GM12864 (cell line): ENCODE measurements at places on chromosomes 4 and X.

DNA sequence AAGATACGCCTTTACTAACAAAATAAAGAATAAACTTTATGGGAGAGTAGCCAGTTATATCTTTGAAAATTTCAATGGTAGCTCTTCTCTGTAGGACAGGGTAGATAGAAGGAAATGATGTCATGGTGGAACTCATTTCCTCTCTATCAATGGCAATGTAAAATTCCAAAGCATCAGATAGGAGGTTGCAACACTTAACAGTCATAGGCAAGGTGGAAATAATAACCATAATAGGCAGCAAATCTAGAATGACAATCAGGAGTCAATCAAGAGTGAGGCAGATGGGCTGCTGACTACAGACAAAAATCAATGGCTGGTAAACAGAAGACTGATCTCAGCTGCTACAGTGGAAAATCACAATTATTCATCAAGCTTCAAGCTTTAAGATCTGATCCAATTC lies 53.9 kb upstream of the TET2 start:
- no peak for DNase-seq

DNA sequence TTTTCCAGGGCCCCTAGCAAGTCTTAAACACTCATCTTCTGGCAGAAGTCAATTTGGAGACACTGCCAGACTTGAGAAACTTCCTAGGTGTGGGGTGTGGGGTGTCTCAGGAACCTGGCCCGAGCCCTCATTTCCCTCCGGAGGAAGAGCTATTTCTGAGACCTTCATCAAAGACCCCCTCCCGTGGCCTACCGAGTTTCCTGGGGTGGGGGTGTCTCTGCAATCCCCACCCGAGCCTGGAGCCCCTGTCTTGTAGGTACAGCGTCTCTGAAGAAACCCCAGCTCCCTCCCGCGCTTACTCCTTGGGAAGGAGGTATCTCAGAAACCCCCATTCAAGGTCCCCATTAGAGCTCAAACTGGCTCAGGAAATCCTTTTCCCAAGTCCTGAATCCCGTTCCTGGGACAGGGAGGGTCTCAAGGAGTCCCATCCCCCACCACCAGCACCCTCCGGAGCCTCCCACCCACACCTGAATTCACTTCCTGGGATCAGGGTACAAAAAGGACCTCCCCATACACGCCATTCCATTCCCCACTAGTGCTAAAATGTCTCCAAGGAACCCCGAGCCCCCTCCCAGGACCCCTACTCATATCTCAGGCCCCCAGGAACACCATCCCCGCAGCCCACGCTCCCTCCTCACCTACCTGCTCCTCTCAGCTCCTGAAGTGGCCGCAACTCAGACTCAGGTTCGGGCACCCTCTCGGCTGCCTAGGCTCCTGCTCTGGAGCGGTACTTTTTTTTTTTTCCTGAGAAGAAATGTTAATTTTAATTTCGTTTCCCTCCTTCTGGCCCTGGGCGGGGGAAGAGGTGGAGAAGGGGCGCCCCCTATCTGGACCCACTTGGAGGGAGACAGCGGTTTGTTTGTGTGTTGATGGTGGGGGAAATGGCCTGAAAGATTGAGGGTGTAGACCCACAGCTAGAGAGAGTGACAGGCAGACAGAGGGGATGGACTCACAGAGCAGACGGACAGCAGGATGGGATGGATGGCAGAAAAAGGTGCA lies 1.1 kb downstream of the SLC38A5 start:
- no peak for DNase-seq

DNA sequence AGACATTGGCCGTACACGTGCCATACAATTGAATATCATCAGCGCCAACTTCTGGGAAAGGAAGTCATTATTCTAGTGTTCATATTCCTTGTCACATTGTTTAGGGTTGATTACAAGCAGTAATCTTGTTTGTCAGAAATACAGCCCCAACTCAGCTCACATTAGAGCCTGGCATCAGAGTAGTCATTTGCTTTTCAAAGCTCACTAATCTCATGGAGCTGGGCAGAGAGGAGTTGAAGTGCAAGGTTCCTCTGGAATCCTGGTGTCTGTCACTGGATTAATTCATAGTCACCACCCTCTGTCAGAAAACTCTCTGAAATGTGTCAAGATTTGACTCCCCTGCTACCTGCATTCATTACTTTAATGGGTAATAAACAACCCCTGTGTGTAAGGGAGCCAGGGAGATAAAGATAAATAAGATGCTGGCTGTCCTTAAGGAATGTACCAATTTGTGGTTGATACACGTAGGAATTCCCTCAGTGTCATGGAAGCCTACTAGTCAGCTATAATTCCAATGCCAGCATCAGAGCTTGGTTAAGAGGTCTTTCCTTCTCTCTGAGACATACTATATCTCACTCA lies 43.7 kb upstream of the S100G start:
- no peak for DNase-seq

GRCh38 chrX:133981924-133982323 lies 3.5 kb downstream of the GPC3 start:
- no peak for DNase-seq

DNA sequence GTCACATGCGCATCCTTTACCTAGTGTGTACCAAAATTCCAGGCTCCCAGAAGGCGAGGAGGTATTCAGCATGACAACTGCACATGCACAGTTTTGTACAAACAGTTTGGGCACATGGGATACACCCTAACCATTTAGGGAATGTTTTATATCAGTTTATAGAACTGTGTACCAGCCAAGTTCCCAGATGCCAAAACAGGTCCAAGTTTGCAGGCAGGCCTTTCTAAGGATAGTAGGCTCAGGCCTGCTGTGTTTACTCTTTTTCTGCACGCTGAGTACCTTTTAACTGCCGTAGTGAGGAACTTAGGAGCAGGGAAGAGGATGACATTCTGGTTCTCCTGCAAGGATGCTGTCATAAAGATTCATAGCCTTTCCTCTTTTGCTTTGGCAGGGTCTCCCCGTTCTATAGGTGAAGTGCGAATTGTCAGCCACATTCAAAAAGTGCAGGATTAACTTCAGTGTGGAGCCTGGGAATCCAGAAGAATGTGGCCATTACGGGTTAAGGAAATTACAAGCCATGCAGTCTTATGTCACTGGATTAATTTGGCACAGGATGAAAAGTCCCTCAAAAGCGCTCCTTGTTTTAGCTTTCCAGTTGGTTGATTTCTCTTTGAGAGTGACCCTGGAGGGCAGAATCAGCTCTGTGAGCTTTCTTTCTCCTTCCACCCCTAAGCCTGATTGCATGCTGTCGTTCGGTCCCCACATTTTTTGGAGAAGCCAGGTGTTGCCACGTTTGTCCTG lies 259.8 kb downstream of the ARHGAP10 start:
- no peak for DNase-seq

DNA sequence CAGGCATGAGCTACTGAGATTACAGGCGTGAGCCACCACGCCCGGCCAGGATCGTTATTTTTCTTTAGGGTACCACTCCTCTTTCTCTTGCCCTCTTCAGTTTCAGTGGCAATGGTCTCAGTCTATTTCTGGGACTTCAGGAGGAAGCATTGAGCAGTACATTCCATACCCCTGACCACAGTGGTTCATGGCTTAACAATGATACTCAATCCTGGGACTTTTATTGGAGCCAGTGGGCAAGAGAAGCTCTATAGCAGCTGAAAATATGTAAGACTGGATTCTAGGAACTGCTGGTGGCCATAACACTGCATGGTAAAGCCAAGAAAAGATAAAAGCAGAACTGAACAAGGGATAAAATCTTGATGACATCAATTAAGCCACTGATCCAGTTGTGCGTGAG lies 5.8 kb upstream of the CCNA2 start:
- no peak for DNase-seq

DNA sequence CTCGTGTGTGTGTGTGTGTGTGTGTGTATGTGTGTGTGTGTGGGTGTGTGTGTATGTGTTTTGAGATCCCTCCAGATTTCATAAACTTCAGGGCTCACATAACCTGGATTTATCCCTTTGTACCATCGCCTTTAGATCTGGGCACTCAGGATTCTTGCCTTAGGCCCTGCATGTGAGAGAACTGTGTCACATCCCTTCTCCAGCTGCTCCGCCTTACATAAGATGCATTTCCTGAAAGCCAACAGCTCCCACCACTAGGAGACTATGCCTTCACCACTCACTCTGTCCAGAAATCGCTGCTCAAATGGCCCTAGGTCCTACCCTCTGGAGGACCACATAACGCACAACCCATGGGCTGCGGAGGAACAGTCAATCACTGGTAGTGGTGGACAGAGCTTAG lies 348.8 kb downstream of the CCSER1 start:
- DNase-seq, result no peak

GRCh38 chr4:54082168-54082567 lies 17.8 kb upstream of the CHIC2 start:
- no peak for DNase-seq

GRCh38 chr4:52588097-52588496 lies 71.0 kb downstream of the USP46 start:
- DNase-seq, result no peak

GRCh38 chrX:133448512-133449076 lies 33.3 kb upstream of the GPC4 start:
- no peak for DNase-seq

DNA sequence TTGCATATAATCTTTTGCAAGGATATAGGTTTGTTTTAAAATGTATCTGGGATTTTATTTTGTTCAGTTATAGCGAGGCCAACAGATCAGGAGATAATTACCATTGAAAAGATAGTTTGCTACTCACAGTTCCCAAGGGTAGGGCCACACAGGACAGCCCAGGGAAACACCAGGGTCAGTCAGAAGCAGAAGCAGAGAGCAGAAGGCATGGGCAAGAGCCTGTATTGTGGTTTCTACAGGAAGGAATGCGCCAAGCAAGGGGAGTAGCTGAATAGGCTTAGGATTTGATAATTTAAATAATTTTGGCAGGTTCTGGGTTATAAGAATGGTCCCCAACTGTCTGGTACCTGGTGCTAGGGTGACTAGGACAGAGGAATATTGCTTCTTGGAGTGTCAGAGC lies 61.6 kb downstream of the SYNPO2 start:
- no peak for DNase-seq
